ENCODE measurements at places on chromosomes 2 and 18. TPM values are rescaled to one million over a fixed set of nuclear protein-coding genes. Genes with fewer than 3 reads are reported as not detected.
A peak's percentile ranks its signal among the peaks of the same experiment; 100 is the strongest.

Gene CDH2
- 15.0 TPM for total RNA-seq

Gene GLB1L
- total RNA-seq, result 11.9 TPM

Gene C2orf81
- total RNA-seq, result 2.8 TPM

DNA sequence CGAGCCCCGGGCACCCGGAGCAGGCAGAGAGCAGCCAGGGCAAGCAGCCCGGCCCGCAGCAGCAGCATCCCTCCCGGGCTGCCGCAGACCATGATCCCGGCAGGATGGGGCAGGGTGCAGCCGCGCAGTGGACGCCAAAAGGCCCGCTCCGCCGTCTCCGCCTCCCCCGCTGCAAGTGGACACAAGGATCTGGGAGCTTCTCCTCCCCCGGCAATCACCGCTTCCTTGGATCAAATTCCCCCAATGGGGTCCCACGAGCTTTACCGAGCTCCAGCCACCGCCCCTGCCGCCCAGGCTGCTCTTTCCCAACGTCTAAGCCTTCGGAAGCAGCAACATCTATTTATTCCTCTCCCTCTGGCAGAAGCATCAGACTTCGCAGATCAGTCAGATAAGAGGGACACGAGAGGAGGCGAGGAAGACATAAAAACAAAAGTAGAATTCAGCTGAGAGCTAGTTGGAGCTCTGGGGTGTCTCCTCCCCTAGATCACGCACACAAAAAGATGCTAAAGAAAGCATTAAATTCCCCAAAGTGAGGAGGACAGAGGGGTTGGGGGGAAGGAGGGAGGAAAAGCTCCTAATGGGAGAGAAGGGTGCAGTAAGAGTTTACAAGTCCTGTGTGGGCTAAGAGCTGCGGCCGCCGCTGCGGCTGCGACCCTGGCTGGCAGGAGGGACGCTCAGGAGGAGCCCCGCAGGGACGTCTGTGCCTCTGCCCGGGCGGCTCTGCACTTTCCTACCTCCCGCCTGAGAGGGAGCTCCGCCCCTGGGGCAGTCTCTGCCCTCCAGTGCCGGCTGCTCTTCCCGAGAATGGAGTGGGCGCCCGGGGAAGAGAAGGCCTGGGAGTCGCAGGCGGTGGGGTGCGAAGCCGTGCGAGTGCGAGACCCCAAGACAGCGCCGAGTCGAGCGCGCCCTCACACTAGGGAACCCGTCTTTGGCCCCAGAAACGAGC, at the start of gene FRZB:
FRZB (minus strand) TSS at position 177 of the 946 bp plus-strand sequence; CDS start at position 92, 85 bp downstream.
- peak; percentile 79 for DNase-seq
- H3K36me3 ChIP-seq, result no peaks in the 10 kb centered on the region
- H3K4me1 ChIP-seq, result peaks cover 3% of the 10 kb centered on the region
- H3K4me3 ChIP-seq, result peak within 1 kb of the TSS; percentile 15
- H3K27ac ChIP-seq, result no peak within 1 kb of the TSS

DNA sequence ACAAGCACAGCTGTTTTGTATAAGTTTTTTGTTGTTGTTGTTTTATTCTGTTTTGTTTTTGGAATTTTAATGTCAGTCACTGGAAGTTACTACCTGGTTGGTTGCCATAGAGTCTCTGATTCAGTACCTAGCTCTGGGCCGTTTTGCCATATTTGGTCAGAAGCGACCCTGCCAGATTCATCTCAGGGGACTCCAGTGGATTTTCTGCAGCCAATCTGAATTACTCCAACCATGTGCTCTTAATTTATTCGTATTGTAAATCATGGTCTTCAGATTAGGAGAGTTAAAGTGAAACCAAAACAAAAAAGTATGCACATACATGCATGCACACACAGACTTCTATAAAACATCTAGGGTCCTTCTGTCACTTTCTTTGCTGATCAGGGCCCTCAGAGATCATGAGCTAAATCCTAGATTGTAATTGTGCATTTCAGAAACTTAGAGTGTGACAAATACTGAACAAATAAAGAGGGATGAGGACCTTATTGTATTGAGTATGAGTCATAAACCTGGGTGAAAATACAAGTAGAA, 317.4 kb upstream of the UBE2E3 start:
- no peaks in the 10 kb centered on the region for H3K27me3 ChIP-seq
- no peak overlapping the region for H3K4me3 ChIP-seq

DNA sequence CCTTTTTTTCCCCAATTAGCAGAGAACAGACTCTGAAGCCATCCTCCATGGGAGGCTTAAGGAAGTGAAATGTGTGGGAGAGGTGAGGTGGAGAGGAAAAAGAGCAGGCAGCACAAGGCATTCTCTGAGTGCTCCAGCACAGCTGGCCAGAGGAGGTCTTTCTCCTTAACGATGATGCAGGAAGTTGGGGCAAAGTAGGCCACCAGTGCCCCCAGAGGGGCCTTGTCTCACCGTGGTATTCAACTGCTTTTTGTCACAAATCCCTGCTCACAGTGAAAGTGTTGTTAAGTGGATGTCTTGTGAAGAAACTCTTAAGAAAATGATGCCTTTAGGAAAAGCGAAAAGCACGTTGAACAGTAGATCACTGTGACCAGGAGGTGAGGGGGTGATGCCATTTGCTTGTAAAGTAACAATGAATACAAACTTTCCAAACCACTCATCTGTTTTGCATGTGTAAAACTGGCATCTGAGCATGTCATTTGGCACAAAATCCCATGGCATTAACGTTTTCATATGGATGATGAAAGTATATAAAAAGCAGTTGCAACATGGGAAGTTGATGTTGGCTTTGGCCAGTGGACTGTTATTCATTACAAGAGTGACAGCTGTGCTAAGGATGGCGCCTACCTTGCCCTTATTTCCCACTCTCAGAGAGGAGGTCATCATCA, 49.2 kb upstream of the CDC42EP3 start:
- no peak overlapping the region for H3K4me3 ChIP-seq
- H3K27me3 ChIP-seq, result no peaks in the 10 kb centered on the region
- H3K4me1 ChIP-seq, result no peaks in the 10 kb centered on the region

- H3K4me1 ChIP-seq, result no peaks in the 10 kb centered on the region
- DNase-seq, result no peak
- H3K36me3 ChIP-seq, result no peaks in the 10 kb centered on the region
Observed at GRCh38 chr2:36798724-36799123, 102.2 kb downstream of the VIT start.

DNA sequence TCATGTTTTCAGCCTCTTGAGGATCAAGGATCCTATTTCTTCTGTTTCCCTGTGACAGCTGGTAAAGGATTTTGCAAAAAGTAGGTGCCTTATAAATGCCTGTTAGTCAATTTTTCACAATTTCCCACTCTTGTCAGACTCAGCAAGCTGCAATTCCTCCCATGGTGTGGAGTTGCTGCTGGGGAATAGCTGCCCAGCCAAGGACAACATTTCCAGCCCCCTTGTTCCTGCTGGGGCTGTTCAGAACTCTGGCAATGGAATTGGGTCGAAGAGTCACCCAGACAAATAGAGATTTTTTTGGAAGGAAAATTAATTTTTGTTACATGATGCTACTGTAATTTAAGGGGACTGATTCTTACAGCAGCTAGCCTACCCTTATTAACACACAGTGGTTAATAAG, 43.7 kb downstream of the FSHR start:
- DNase-seq, result no peak
- no peaks in the 10 kb centered on the region for H3K27me3 ChIP-seq
- no peaks in the 10 kb centered on the region for H3K4me1 ChIP-seq

DNA sequence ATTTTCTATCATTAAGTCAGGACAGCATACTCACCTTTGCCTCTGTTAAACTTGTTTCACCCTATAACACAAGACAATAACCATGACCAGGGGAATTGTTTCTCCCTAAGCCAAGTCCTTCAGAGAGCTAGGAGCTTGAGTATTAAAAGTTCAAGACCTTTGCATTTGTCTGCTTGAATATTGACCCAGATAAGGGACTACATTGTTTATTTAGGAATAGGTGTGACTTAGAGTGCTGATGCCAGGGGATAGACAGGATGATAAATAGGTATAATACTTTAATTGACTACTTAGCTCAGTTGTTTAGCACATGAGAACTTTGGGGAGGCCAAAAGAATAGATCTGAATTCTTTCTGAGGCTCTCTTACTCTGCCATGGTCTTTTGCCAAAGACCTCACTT, 185.8 kb downstream of the FMNL2 start:
- H3K36me3 ChIP-seq, result no peaks in the 10 kb centered on the region
- H3K4me1 ChIP-seq, result no peaks in the 10 kb centered on the region
- no peak for DNase-seq
- H3K4me3 ChIP-seq, result no peak overlapping the region
- no peak overlapping the region for H3K27ac ChIP-seq

DNA sequence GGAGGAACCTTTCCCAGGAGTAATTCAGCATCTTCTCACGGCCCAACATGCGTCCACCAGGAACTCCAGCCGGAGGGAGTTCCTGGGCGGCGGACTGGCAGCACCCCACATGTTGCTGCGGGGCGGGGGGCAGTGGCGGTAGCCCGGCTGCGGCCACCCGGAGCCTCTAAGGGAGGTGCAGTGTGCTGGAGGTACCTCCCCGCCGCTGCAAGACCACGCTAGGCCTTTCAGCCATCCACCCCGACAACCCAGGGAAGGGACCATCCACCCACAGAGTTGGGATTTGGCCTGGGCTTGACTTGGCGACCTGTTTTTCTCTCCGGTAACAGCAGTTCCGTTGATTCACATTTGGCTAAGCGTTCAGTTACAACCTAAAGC, 625 bp downstream of the LYPD6 start:
- peaks cover 6% of the 10 kb centered on the region for H3K4me1 ChIP-seq
- H3K36me3 ChIP-seq, result no peaks in the 10 kb centered on the region
- H3K27ac ChIP-seq, result no peak overlapping the region
- peaks cover 33% of the 10 kb centered on the region for H3K27me3 ChIP-seq
- peak overlapping the region; percentile 55 for H3K4me3 ChIP-seq
- DNase-seq, result no peak

DNA sequence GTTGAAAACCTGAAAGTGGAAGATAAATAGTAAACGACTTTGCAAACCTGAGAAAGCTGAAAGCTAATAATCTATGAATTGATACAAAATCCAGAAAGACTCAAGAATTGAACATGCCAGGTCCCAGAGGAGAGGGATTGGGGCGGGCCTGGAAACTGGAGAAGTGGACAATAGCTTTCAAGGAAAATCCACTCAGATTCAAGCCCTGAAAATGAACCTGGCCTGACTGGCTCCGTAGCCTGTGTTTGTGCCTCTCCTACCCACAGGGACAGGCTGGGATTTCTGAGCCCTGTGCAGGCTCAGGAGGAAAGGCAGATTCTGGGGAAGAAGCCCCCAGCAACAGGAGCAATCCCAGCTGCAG, 274.8 kb upstream of the HS6ST1 start:
- no peaks in the 10 kb centered on the region for H3K27me3 ChIP-seq
- H3K4me1 ChIP-seq, result no peaks in the 10 kb centered on the region
- H3K36me3 ChIP-seq, result no peaks in the 10 kb centered on the region
- no peak overlapping the region for H3K4me3 ChIP-seq
- H3K27ac ChIP-seq, result no peak overlapping the region

- no peaks in the 10 kb centered on the region for H3K36me3 ChIP-seq
- no peaks in the 10 kb centered on the region for H3K27me3 ChIP-seq
- no peak for DNase-seq
- H3K4me1 ChIP-seq, result no peaks in the 10 kb centered on the region
Observed at GRCh38 chr2:102449370-102449974, 23.6 kb upstream of the SLC9A4 start.

- H3K4me1 ChIP-seq, result no peaks in the 10 kb centered on the region
- no peak overlapping the region for H3K27ac ChIP-seq
- H3K27me3 ChIP-seq, result no peaks in the 10 kb centered on the region
- H3K4me3 ChIP-seq, result no peak overlapping the region
- no peaks in the 10 kb centered on the region for H3K36me3 ChIP-seq
Observed at GRCh38 chr18:56421647-56422046, 216.7 kb downstream of the TXNL1 start.

DNA sequence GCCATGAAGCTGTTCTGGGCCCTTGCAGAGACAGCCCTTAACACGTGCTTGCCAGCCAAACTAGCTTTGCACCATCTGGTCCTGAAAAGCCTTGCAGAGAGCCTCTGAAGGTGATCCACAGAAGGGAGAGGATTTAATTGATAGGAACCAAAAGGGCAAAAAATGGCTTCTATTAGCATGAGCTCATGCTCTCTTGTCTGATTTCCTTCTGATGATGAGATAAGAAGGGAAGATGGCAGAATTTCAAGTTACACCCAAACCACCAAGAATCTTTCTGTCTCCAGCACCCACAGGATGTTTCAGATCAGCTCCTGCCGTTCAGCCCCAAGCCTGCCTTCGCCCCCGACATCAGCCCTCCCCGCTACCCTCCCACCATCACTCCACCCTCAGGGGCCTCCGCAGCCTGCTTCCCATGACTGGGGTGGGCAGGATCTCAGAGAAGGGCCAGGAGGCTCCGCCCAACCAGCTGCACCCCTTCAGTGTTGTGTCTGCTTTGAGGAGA, 23.4 kb upstream of the GLI2 start:
- H3K4me3 ChIP-seq, result no peak overlapping the region
- H3K4me1 ChIP-seq, result no peaks in the 10 kb centered on the region
- peaks cover 44% of the 10 kb centered on the region for H3K27me3 ChIP-seq

DNA sequence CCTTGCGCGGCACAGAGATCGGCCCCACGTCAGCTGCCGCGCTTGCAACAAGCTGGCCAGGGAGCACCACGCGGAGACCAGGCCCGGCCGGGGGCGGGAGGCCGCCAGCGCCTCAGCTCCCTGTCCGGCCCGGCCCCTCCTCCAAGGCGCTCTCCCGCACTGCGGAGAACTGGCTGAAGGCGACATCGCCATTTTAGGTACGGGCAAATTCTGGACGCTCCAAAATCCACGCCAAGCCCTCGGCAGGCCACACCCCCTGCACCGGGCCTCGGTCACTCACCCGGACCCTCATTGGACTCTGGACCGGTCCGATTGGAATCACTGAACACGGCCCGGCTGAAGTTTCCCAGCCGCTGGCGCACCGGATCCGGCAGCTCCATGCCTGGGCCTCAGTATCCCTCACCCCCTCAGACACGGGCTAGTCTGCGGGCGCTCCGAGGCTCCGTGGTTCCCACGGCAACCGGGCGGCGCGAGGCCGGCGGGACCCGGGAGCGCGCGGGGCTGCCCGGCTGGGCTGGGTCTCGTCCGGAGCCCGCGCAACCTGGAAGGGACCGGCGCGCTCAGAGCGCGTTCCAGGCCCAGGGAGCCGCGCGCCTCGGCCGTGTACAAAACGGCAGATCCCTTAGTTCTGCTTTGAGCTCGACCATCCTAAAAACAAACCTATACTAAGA, at the start of gene TMEM17:
TMEM17 (minus strand) TSS at position 446 of the 671 bp plus-strand sequence; CDS start at position 380, 66 bp downstream.
- DNase-seq, result peak; percentile 95
- peak within 1 kb of the TSS; percentile 62 for H3K4me3 ChIP-seq
- H3K27me3 ChIP-seq, result no peaks in the 10 kb centered on the region

DNA sequence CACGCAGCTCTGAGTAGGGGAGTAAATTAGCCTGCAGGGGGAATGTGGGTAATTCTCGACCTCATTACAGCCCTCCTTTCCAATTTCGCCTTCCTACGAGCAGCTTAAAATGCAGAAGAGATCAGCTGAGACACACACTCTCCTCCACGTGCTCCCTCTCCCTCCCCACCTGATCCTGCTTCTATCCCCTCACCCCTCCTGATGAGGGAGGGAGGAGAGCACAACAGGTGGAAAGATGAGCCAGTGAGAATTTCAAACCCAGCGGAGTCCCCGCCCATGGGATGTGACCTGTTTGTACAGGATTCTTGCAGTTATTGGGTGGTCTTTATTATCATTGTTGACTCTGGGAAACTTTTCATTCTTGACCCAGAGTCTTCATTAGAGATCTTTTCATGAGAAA, 35.5 kb downstream of the DDX18 start:
- no peaks in the 10 kb centered on the region for H3K4me1 ChIP-seq
- H3K27me3 ChIP-seq, result peaks cover 71% of the 10 kb centered on the region
- no peak overlapping the region for H3K4me3 ChIP-seq
- no peaks in the 10 kb centered on the region for H3K36me3 ChIP-seq
- no peak overlapping the region for H3K27ac ChIP-seq
- DNase-seq, result no peak
